ENCODE measurements at places on chromosomes 4 and X.
A peak's percentile ranks its signal among the peaks of the same experiment; 100 is the strongest.

DNA sequence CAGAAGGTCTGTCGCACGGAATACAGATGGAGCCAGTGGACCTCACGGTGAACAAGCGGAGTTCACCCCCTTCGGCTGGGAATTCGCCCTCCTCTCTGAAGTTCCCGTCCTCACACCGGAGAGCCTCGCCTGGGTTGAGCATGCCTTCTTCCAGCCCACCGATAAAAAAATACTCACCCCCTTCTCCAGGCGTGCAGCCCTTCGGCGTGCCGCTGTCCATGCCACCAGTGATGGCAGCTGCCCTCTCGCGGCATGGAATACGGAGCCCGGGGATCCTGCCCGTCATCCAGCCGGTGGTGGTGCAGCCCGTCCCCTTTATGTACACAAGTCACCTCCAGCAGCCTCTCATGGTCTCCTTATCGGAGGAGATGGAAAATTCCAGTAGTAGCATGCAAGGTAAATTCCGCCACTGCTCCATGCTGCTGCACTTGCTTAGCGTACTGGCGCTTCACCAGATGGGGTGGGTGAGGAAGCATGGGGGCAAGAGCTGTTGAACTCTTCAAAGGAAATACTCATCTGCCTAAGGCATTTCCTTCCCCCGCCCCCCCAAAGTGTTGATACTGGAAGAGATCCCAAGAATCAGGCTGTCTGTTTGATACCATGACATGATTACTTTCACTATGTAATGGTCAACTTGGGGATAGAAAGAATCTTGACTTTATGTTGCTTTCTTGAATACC, 24.8 kb downstream of the KLF3 start:
- no peak for DNase-seq

GRCh38 chr4:187732524-187732923, 263.0 kb upstream of the ZFP42 start:
- DNase-seq: peak; percentile 1

GRCh38 chr4:188341428-188341827, 202.2 kb downstream of the TRIML1 start:
- no peak for DNase-seq

DNA sequence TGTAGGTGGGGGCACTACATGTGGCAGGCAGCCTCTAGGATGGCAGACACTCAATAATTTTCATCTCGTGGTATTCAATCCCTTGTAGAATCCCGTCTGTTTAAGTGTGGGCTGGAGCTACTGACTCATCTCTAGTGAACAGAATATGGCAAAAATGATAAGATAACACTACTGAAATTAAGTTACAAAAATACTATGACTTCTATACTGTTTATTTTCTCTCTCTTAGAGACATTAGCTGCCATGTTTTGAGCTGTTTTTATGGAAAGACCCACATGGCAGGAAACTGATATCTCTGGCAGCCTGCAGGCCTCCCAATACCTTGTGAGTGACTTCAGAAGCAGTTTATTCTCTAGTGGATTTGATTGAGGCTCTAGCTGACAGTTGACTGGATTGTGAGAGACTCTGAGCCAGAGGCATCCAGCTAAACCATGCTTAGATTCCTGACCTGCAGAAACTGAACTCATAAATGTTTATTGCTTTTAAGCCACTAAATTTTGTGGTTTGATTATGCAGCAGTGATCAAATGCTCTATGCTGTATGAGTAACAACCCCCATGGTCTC, 298.8 kb upstream of the CTSO start:
- DNase-seq: peak; percentile 30

DNA sequence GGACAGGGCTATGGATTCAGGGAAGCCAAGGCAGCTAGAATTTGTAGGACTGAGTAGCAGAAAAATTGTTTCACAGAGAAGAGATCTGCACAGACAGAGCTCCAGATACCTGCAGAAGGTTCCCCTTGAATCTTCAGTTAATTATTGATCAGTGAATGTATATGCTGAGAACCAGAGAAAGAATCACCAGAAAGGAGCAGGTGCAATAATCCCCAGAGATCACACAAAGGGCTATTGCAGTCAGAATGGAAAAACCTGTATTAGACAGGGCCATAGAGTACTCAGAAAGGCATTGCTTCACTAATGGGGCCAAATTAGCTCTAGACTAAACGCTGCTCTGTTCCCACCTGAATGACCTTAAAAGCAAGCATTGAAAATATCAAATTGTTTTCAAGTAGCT, 35.5 kb upstream of the SMAD1 start:
- DNase-seq: no peak

DNA sequence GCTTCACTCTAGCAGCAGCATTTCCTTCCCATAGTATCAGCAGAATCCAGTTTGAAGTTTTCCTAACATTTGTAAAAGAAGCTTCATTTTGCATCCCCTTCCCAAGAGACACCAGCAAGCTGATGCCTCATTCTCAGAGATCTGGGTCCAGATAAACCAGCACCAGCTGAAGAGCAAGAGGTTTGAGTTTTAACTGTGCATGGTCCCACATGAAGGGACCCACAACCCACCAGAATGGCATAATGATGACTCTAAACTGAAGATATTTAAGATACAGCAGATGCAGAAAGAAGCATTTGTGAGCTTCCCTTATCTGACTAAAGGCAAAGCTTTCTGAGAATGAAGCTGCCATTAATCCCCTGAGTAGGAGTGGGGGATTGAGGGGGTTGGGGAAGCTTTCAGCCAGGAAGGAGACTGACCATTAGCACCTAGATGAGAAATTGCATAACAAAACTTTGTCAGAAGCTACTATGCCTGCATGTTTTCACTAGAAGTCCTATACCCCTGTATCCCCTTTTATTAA, 18.6 kb downstream of the NUDT6 start:
- DNase-seq: no peak

GRCh38 chrX:9285342-9285771, 179.5 kb upstream of the TBL1X start:
- DNase-seq: no peak

GRCh38 chr4:2765832-2766526, 9.8 kb upstream of the TNIP2 start:
- no peak for DNase-seq

DNA sequence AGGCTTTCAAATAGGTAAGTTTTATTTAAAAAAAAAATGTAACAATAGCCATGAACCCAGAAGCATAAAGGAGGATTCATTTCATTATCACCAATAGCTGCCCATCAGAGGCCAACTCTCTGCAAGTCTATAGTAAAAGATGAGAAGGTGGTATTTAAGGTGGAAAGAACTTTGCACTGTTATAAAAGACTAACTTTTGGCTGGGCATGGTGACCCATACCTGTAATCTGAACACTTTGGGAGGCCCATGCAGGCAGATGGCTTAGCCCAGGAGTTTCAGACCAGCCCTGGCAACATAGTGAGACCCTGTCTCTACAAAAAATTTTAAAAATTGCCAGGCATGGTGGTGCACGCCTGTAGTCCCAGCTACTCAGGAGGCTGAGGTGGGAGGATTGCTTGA, 43.3 kb downstream of the RPS3A start:
- DNase-seq: no peak

DNA sequence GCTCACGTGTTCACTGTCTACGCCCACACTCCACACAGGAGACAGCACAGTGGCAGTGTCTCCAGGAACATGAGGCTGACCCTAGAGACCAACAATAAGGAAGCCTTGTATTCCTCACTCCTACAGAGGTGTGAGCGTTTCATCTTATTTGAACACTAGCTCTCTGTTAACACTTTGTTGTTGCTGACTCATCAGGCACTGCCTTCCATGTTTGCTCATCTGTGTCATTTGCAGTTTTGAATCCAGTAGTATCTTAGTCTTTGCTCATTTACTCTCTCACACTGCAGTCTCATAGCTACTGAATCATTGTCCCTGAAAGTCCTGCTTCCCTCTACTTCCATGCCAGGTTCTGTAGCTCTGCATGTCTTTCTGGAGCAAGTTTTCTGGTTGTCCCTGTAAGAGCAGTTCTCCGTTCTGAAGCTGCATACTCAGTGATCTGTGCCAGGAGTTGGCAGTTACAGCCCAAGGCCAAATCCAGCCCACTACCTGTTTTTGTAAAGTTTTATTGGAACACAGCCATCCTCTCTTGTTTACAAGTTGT, 80.3 kb upstream of the DCLK2 start:
- DNase-seq: peak; percentile 51

- DNase-seq: no peak
Observed at GRCh38 chrX:38678821-38679220, 117.5 kb downstream of the TSPAN7 start.

DNA sequence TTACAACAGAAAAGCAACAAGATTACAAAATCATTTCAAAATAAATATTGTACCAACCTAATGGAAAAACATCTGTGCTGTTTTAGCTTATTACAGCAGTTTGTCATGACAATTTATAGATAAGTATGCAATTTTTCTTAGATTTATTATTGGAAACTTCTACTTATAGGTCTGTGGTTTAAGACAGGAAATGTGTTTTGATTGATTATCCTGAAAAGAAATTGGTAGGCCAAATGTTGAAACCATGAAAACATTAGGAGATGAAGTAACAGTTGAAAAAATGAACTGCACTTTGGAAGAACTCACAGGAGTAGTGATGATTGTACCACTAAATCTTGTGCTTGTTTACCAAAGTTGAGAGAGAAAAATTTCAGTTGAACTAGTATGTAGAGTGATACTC, 162.2 kb upstream of the GIMD1 start:
- peak; percentile 18 for DNase-seq

GRCh38 chrX:77597090-77597489, 149.9 kb downstream of the FGF16 start:
- DNase-seq: peak; percentile 42

DNA sequence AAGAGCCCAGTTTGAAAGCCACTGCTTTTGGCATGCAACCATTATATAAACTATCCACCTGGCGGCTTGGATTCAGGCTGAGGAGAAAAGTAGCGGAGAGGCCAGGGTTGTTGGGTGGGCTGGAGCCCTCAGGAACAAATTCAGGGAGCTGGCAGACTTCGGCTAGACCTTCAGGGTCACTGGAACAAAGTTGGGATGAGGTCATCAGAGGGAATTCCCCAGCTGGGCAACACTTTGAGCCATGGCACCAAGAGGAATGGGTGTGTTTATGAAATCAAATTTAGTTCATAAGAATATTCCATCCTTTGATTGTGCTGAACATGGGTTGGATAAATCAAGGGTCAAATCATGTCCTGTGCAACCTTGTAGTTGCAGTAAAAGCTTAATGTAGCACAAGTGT, 22.0 kb downstream of the MTMR1 start:
- peak; percentile 32 for DNase-seq

DNA sequence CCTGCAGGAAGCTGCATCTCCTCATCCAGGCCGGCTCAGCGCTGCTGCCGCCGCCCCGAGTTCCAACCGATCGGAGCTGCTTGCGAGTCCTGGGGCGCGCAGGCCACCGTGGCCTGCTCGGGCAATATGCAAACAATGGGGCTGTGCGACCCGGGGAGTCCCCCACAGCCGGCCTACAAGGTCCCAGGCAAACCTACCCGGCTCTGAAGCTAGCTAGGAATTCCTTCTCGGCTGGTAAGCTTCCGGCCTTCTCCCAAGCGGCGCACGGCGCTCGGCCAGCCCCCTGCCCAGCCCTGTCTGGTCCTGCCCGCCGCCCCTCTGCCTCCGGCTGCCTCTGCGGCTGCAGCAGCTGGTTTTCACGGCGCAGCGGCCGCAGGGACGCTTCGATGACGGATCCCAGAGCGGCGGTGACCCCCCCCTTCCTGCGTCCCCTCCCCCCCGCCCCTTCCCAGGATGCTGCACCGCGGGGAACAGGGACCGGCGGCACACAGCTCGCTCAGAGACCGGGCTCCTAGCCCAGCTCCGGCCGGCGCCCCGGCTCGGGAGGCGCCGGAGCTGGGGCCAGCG, 59.4 kb downstream of the TSC22D3 start:
- no peak for DNase-seq

GRCh38 chr4:78418406-78418805, 133.2 kb upstream of the ANXA3 start:
- DNase-seq: no peak

- no peak for DNase-seq
Observed at GRCh38 chr4:100836929-100837328, 319.1 kb upstream of the EMCN start.

DNA sequence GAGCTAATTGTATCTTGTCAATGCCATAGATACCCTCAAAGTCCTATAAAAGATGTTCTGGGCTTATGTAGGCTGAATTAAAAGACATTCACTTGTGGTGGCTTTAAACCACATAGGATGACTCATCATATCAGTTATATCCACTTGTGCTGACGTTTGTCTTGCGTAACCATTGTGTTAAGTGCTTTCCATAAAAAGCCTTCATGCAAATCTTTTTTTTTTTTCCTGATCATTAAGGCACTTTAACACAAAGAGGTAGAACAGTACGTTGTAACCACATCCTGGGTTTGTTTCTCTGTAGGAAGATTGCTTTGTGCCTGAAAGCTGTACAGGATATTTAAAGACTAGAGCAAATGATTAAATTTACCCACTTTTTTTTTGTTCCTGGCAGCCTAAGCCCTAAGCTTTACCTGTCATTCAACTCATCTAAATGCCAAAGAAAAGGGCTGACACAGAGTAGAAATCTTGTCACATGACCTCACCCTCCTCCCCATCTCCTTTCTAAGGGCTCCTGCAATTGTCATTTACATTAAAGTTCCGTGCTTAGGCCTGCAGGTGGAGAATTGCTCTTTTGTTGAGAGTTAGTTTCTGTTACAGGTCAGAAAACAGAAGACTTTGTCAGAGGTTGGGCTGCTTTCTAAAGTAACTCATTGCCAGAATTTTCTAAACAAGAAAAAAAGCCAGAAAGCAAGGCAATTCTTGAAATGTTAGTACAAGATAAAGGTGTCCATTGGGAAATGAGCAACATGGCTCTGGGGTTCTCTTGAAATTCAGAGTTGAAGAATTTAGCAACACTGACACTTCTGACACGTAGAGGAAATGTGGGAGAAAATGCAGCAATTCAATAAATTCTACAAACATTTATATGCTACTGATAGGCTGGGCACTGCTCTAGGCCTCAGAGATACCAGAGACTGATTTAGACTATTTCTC, 555.6 kb downstream of the PPARGC1A start:
- DNase-seq: peak; percentile 90

DNA sequence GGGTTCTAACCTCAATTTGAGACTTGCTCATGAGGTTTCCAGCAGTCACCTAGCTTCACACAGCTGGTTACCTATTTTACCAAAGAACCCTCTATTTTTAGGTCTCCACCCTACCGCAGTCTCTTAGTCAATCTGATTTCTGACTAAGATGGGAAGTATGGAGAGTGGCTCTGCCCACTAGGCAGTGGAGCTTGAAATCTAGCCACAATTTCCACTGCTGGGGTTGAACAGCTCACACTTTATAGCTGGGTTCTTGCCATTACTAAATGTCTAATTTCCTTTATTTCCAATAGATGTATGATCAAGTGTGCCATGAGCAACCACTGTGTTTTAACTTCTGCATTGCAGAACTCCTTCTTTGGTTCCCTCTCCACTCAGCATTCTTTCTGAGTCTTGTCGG, 43.1 kb downstream of the GASK1B start:
- no peak for DNase-seq

DNA sequence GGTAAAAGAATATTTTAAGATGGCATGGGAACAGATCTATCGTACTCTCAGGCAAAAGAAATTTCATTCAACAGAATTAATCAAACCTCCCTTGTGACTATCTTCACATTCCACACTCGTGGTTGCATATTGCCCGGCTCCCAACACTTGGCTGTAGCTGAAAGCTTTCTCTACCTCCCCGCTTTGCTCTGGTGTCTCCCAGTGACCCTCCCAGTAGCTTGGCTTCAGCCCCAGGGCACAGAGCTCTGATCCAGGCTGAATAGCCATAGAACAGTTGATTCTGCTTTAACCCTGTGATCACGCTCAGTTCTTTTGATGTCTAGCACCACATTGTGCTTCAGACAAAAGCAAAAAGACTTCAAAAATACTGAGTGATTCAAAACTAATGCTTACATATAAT, 24.6 kb downstream of the SLC7A11 start:
- no peak for DNase-seq

GRCh38 chr4:162523171-162523570, 359.4 kb upstream of the FSTL5 start:
- no peak for DNase-seq

Data from mesenchymal stem cell (in vitro differentiated cells and primary cell).